ENCODE measurements at places on chromosomes 4 and X.

DNA sequence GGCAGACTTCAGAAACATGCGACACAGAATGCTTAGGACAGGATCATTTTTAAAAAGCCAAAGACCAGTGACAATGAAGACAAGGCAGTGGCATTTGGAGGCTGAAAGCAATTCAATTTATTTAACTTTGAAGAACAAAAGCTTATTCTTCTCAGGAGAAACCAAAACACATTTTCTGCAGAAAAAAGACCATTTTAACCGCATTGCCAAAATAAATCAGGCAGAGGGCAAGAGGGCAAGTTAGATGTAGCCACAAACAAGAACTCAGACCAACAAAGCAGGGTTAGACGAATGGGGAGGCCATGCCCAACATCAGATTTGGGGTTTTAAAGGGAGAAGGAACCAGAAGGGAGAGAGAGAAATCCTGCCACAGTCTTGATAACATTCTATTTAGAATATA, 58.9 kb downstream of the RELL1 start:
- H3K4me1 ChIP-seq: no peaks in the 10 kb centered on the region
- H3K27me3 ChIP-seq: no peaks in the 10 kb centered on the region
- peaks cover 20% of the 10 kb centered on the region for H3K36me3 ChIP-seq
- DNase-seq: no peak
- H3K27ac ChIP-seq: no peak overlapping the region
- no peak overlapping the region for H3K4me3 ChIP-seq

DNA sequence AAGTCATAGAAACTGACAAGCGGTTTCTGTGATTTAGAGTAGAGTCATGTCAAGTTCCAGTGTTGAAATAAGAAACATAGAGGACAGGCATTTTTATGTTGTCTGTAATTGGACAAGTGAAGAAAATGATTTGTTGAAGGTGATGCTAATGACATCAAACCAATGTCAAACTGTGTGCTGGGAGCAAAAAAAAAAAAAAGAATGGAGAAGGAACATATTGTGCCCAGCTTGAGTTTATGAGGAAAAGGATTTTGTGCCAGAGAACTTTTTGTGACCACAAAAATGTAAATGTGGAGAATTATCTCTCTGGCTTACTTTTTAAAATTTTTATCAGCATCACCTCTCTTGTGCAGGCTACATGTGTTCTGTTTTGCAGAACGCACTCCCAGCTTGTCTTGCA, 495.7 kb downstream of the RAPGEF2 start:
- H3K4me1 ChIP-seq: no peaks in the 10 kb centered on the region
- H3K27me3 ChIP-seq: no peaks in the 10 kb centered on the region
- H3K4me3 ChIP-seq: no peak overlapping the region
- H3K36me3 ChIP-seq: no peaks in the 10 kb centered on the region

DNA sequence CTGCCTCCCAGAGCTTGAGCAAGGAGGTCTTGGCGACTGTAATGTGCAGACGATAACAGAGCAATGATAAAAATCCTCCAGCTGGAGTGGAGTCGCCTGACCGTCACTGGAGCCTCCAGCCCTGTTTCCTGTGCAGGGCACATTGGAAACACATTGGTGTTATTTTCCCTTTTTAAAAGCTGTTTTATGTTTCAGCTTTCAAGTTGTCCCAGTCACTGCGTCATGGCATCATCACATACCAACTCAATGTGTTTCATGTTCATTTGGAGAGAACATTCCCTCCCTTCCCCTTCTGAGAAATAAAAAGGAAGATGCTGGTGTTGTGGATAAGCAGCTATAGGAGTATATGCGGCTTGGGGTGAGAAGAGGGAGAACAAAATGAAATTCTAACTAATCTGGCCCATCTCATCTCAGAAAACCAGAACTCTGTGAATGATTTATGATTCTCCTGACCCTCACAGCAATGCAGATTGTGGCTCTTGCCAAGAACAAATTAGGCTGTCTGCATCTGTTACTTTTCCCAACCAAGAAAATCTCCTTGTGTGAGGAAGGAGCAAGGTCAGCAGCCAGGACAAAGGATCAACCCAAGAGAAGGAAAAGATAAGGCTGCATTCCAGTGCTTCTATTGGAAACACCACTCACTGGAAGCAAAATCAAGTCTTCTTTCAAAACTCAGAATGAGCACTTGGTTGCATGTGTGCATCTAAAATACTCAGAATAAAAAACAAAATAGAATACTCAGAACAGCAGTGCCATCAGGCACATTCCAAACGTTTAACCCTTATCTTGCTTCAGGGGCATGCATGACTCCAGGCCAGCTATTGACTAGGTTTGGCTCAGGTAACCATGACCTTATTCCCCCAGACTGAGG, 134.4 kb downstream of the RASL11B start:
- H3K36me3 ChIP-seq: peaks cover 11% of the 10 kb centered on the region
- no peak overlapping the region for H3K27ac ChIP-seq
- DNase-seq: no peak
- no peak overlapping the region for H3K4me3 ChIP-seq
- H3K27me3 ChIP-seq: no peaks in the 10 kb centered on the region

DNA sequence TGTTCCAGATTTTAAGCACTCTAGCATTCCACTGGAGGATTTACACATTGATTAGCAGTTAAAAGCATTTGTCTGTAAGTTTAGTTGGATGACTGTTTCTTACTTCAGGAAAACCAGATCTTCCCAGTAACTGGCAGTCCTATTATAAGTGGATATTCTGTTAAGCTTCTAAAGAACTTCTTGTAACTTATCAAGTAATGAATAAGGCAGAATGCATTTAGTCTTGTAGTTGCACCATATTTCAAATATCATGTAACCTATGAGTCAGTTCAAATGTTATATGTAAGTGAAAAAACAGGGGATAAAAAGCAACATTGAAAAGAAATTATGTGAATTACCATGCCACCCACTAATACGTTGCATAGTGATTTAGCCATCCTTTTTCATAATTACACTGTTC, 30.2 kb upstream of the TENM3 start:
- no peaks in the 10 kb centered on the region for H3K36me3 ChIP-seq
- no peak for DNase-seq
- H3K4me1 ChIP-seq: no peaks in the 10 kb centered on the region
- H3K4me3 ChIP-seq: no peak overlapping the region
- no peak overlapping the region for H3K27ac ChIP-seq

DNA sequence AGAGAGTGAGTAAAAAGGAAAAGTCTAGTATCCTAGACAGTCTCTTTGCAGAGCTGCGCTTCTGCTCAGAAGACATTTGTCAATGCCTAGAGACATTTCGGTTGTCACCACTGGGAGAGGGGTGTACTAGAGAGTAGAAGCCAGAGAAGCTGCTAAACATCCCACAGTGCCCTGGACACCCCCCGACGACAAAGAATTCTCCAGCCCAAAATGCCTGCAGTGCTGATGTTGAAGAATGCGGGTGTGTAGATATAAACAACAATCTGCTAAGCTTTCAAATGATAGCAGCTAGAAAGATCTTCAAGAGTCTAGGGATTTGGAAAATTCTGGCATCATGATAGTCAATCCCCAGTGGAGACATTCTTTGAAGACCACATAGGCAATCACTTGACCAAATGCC, 90.1 kb downstream of the PALLD start:
- H3K27me3 ChIP-seq: peaks cover 14% of the 10 kb centered on the region
- H3K36me3 ChIP-seq: no peaks in the 10 kb centered on the region
- no peak overlapping the region for H3K27ac ChIP-seq
